Left cardiac atrium (tissue), 4 donors: ENCODE measurements at places on chromosomes 3 and 15. TPM values are rescaled to one million over a fixed set of nuclear protein-coding genes. Genes with fewer than 3 reads are reported as not detected.
A peak's percentile ranks its signal among the peaks of the same experiment; 100 is the strongest.

The GOLGA8S gene
- 0.16 TPM for total RNA-seq

The TRAK1 gene
- total RNA-seq = 197 TPM

The WWTR1 gene
- total RNA-seq = 45.4 TPM

The AQP9 gene
- 1.6 TPM for total RNA-seq

The DCLK3 gene
- total RNA-seq = 0.21 TPM

The GOLGA8R gene
- total RNA-seq = 5.2 TPM

The CAMKV gene
- total RNA-seq = not detected

GRCh38 chr15:76553564-76553963 is 217.0 kb downstream of the ISL2 start:
- no peak for DNase-seq

DNA sequence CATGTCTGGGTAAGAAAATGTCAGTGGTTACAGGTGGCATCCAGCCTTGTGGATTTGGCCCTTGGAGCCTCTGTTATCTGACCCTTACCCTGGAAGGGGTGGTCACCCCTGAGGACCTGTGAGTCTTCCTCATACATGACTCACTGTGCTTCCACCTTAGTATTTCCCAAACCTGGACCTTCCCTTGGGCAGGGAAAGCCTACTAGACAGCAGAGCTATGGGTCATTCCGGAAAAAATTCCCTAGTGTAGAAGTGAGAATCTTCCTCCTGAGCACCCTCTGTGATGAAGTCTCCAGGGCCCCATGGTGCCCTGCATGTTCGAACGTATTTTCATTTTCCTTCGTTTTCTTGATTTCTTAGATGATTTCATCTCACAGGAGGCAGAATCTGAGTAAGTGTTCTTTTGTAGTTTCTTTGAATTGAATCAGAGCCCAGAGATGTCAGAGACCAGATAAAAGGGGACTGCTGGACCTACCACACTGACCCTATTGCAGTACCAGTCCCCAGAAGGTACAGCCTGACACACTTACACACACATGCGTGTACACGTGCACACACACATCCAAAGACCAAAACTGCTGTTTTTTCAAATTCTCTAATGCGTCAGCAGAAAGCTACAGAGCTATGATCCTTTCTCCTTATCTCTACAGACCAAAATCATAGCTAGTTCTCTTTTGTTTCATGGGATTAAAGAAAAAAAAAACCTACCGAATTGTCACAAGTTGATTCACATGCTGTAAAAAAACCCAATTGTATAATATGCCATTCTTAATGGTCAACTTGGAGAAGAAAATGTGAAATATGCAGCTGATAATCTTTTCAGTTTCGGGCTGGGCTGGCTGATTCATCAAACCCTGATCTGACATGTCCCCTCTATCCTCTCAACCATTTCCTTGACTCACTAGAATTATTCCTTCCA is 50.5 kb upstream of the ARHGEF3 start:
- DNase-seq = no peak

- no peak for DNase-seq
Measured at GRCh38 chr3:37272741-37273140, 98.4 kb upstream of the LRRFIP2 start.

- no peak for DNase-seq
Measured at GRCh38 chr15:70182858-70183695, 85.4 kb upstream of the TLE3 start.

DNA sequence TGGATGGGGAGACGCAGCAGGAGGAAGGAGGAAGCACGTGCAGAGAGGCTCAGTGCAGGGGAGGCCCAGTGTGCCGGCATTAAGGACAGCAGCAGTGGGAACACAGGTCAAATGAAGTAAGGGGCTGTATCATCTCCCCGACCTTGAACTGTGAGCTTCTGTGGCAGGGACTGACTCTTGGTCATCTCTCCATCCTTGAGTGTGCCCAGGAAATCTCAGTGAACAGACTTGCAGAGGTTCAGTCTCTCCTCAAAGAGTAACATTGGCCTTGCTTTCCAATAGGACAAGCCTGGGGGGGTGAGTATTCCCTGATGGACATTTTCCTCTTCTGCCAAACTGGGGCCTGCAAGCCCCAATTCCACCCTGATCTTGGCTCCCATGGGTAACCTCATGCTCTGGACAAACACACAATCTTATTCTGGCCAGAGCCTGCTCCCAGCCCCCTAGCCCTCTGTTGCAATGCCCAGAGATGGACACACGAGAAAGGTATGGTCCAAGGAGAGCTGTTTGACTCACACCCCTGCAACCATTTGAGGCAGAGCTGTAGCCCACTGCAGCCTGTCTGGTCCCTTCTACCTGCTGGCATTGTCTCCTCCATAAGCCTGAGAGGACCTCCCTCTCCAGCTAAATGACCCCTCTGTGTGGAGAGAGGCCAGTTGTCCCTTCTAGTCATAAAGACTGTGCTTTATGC is 50.9 kb downstream of the TLE3 start:
- no peak for DNase-seq

DNA sequence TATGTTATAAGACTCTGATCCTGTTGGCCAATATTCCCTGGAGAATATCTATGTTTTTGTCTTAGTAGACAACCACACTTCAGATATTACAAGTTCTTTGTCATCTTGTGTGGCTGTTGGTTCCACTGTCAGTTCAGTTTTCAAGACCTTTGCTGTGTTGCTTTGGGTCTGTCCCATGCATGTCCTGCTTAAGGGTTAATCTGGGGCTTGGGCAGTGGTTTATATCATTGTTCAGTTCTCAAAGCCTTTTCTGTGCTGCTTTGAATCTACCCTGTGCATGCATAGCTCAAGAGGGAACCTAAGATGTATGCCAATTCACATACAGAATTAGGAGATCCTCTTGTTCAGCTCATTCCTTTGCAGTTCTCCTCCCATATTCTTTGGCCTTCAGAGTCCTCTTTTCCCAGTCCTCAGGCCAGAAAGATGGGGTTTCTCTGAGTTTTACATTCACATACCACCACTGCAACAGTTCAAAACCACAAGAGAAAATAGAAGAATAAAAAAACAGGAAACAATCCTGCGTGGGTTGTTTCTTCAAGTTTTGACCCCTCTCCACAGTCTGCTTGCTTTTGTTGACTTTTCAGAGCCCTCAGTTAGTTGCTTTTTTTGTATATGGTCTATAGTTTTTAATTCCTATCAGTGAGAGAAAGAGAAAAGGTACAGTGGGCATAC is 21.6 kb downstream of the BUB1B start:
- DNase-seq = no peak

- no peak for DNase-seq
Measured at GRCh38 chr15:25346371-25346770, 92.5 kb downstream of the UBE3A start.

GRCh38 chr3:7964899-7965298 is 536.7 kb upstream of the LMCD1 start:
- DNase-seq = no peak

GRCh38 chr3:134922866-134923265 is 127.8 kb downstream of the EPHB1 start:
- DNase-seq = no peak

- no peak for DNase-seq
Measured at GRCh38 chr15:23857028-23857641, 170.0 kb upstream of the NDN start.

GRCh38 chr15:49857496-49858475 is 236.9 kb downstream of the DTWD1 start:
- DNase-seq = no peak

DNA sequence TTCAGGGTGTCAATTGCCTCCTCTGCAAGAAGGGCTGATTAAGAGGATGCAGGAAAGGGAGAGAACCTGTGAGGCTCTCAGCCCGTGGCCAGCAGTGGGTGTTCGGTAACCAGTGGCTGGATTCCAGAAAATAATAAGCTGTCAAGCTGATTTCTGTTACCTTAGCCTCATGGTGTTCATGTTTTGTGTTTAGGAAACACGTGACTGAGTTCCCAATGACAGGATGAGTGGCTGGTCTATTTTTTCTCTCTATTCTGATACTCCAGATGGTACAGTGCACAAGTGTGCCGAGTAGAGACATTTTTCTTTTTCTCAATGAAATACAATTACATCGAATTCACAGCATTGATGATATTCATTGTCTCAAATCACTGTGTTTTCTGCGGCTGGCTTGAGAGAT is 43.6 kb downstream of the EDEM1 start:
- DNase-seq = no peak

DNA sequence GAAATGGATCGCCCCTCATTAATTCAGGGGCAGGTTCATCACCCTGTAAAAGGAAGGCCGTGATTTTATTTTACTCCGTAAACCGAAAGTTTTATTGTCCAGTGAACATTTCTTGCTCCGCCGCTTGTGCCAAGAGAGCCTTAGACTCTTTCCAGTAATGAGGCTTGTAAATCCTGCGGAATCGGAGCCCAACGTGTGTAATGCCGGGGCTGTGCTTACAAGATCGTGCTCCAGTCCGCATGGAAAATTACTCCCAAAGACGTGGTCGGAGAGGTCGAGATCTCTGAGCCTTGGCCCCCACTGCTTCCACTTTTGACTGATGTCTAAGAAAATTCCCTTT is 649 bp upstream of the PLOD2 start:
- peak; percentile 59 for DNase-seq

- DNase-seq = no peak
Measured at GRCh38 chr15:62085740-62086139, 19.0 kb downstream of the C2CD4A start.

DNA sequence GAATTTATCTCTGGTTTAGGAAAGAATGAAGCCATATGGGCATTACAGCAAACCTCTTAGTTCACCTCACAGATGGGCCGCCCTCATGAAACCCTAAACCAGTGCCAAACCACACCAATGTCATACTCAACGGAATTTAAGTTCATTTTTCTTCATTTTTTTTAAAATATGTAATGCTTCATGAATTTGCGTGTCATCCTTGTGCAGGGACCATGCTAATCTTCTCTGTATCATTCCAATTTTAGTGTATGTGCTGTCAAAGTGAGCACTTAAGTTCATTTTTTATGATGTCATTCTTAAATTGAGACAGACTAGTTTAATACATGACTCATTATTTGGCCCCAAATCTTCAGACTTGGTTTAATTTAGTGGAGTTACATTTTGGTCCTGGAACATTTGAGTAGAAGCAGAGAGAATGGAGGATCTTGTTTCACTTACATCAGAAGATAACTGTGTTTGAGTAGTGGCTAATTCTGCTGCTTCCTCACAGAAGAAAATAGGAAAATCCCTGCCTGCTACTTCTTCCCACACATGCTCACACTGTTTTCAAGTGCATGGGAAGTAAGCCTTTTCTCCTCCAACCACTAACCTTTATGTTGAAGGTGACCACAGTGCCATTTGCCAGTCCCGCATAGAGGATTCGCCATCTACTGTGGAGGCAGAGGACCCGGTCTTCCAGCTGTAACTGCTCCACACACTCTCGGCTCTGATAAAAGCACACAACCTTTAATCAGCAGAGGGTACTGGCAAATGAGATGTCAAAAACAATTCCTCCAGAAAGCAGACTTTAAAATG is 63.3 kb downstream of the ZNF106 start:
- no peak for DNase-seq

GRCh38 chr3:193783166-193783896 is 190.3 kb downstream of the OPA1 start:
- no peak for DNase-seq

DNA sequence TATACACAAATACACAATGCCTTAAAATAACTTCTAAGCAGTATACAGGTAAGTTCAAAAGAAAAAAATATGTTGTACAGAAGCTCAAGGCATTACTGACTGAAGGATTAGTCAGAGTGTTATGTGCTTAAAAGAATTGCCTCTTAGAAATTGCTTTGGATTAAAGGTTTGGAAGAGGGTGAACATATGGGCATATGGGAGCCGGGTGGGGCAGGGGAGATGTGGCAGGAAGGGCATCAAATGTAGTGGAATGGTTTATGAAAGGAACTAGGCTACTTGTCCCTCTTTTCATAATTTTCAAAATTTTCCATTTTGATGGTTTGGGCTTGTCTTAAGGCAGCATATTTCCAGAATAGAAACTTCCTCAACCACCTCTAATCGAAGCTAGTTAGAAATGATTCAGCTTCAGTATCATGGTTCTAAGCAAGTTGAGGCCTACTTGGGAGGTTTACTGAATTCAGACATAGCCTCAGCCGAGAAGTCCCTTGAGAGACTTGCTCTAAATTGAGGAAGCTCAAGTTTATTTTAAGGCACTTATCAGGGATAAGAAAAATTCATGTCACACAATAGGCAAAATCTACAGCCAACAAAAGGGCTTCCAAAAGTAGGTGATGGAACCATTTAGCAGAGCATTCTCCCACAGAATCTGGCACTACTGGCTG is 10.1 kb upstream of the GOLGB1 start:
- no peak for DNase-seq
